ENCODE measurements at places on chromosomes 5 and 9.

- no peak for DNase-seq
These were observed 135.8 kb upstream of the TUSC1 start for GRCh38 chr9:25814023-25814422.

GRCh38 chr5:27906931-27907601 lies 868.7 kb upstream of the CDH9 start:
- no peak for DNase-seq

DNA sequence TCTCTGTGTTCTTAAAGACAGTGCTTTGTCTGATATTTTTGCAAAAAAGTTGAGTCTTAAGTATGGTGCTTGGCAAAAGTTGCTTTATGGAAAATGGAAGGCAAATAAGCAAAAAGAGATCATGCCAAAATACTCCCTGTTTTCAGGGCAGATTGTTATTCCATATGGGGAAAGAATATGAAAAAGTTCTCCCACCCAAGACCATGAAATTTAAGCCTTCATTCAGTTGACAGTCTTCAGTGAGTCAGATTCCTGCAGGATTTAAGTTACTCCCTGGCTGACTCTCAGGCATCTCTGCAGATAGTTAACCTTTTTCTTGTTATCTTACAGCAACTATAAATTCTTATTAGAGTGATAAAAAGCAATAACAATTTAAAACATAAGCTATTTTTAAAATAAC lies 601.6 kb downstream of the PDE4D start:
- DNase-seq, result no peak

DNA sequence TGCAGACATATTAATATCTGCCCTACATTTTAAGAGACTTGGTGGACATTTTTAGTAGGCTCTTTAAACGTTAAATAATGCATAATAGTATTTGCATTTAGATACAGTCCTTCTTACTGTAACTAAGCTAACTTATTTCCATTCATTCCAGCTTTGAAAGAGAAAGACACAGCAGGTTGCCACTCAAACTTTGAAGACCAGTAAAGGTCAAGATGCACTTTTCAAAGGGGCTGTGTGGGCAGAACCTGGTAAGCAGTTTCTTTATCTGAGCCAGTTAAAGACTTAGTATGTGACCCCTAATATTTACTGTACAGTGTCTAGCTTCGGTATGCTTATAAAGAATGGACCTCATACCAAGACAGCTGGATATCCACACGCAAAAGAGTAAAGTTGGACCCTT lies 20.8 kb downstream of the PLGRKT start:
- DNase-seq, result no peak

GRCh38 chr9:116020801-116021200 lies 132.8 kb upstream of the PAPPA start:
- DNase-seq, result no peak

DNA sequence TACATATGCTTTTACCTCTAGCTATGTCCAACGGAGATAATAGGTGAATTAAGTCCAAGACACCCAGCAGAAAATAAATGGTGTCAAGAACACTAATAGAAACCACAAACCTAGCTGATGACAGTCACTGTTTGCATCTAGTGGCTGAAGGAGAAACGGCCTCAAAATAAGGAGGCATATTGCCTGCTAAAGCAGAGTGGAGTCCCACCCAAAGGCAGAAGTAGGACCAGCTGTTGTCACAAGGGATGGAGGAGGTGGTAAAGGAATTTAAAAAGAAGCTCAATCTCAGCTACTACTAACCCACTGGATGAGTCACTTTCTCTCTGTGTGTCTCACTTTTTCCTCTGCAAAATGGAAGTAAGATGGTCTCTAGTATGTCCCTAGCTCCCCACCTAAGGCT lies 224.3 kb downstream of the GRIA1 start:
- DNase-seq, result no peak

Measured in activated B cell treated with CpG ODN at 0.5 μM for 24 hours (primary cell).